Uterus (tissue), 4 donors: ENCODE measurements at places on chromosomes 3 and 15. TPM values are rescaled to one million over a fixed set of nuclear protein-coding genes. Genes with fewer than 3 reads are reported as not detected.

GRCh38 chr3:39272191-39272590 lies 7.6 kb downstream of the CX3CR1 start:
- H3K4me1 ChIP-seq: no peaks in the 10 kb centered on the region
- no peaks in the 10 kb centered on the region for H3K36me3 ChIP-seq
- H3K27ac ChIP-seq: no peak overlapping the region
- no peaks in the 10 kb centered on the region for H3K27me3 ChIP-seq
- H3K4me3 ChIP-seq: no peak overlapping the region

DNA sequence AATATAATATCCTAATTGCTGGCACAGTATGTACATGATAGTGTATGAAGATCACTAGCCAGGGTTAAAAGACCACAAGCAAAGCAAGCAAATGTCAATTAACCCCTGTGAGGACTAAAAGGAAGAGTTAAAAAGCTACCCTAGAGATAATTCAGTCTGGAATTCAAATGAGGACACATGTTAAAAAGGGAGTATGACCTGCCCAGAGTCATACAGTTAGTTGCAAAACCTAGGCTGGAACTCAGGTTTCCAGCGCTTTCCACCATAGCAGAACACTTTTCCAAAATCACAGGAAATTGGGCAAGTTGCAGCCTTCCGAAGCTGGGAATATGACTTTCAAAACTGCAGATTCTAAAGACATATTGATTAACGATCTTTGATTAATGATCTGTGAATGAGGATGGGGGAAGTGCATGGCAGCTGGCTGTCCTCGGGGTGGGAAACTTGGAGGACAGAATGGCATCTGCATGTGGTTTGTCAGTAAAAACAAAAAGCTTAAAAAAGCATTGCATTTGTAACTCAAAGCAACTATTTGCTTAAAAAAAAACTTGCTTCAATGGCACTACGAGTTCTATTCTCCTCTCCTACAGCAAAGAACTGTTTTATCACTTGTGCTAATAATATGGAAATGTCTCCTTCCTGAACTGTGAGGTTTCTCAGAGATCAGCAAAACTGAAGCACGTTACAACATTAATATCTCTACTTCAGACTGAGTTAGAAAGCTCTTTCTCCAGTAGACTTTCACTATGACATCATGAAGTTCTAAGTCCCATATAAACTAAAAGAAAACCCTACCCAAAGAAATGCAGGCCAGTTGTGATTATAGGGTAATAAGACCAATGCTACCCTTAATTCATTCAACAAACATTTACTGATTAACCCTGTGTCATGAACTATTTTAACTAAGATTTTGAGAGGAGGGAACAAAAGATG lies 46.2 kb downstream of the IGSF11 start:
- no peaks in the 10 kb centered on the region for H3K4me1 ChIP-seq
- DNase-seq: no peak
- no peak overlapping the region for H3K4me3 ChIP-seq
- H3K27ac ChIP-seq: no peak overlapping the region
- H3K36me3 ChIP-seq: no peaks in the 10 kb centered on the region
- no peaks in the 10 kb centered on the region for H3K27me3 ChIP-seq

- no peak for DNase-seq
- no peak overlapping the region for H3K27ac ChIP-seq
- no peaks in the 10 kb centered on the region for H3K27me3 ChIP-seq
- H3K36me3 ChIP-seq: no peaks in the 10 kb centered on the region
These were observed 38.8 kb upstream of the PLXND1 start for GRCh38 chr3:129645286-129645685.

Gene GOLGA8Q
- total RNA-seq: 5.2 TPM

Gene PROS1
- 38.8 TPM for total RNA-seq
